ENCODE measurements at places on chromosomes 1 and 21. TPM values are rescaled to one million over a fixed set of nuclear protein-coding genes. Genes with fewer than 3 reads are reported as not detected.

- peak overlapping the region; percentile 74 for H3K4me3 ChIP-seq
- H3K4me1 ChIP-seq = no peaks in the 10 kb centered on the region
These were observed 406 bp downstream of the NME7 start for GRCh38 chr1:169367096-169367685.

DNA sequence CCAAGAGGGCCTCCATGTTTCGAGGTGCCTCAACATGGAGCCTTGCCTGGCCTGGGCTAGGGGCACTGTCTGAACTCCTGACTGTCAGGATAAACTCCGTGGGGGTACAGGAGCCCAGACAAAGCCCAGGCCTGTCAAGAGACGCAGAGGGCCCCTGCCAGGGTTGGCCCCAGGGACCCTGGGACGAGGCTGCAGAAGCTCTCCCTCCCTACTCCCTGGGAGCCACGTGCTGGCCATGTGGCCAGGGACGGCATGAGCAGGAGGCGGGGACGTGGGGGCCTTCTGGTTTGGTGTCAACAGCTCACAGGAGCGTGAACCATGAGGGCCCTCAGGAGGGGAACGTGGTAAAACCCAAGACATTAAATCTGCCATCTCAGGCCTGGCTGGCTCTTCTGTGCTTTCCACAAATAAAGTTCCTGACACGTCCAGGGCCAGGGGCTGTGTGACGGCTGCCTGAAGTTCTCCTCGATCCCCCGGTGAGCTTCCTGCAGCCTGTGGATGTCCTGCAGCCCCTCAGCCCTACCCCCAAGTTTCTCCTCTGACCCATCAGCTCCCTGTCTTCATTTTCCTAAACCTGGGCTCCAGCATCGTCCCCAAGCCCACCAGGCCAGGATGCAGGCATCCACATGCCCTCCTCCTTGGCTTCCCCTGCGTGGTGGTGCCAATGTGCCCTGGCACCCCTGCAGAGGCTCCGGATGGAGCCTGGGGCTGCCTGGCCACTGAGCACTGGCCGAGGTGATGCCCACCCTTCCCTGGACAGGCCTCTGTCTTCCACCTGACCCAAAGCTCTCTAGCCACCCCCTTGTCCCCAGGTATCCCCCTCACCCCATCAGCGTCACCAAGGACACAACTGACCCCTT, 12.8 kb upstream of the LRRC3 start:
- no peak for DNase-seq
- H3K27me3 ChIP-seq = no peaks in the 10 kb centered on the region
- H3K36me3 ChIP-seq = no peaks in the 10 kb centered on the region
- H3K4me3 ChIP-seq = no peak overlapping the region
- H3K4me1 ChIP-seq = no peaks in the 10 kb centered on the region

GRCh38 chr1:225941187-225941941, at the start of gene LEFTY2:
LEFTY2 (minus strand) TSS chr1:225941220; CDS start chr1:225941140, 80 bp downstream.
- no peak for DNase-seq
- H3K27me3 ChIP-seq = no peaks in the 10 kb centered on the region
- peaks cover 15% of the 10 kb centered on the region for H3K4me1 ChIP-seq
- H3K27ac ChIP-seq = peak within 1 kb of the TSS; percentile 46
- H3K36me3 ChIP-seq = no peaks in the 10 kb centered on the region
- no peak within 1 kb of the TSS for H3K4me3 ChIP-seq

C8A gene
- not detected for total RNA-seq

FHAD1 gene
- total RNA-seq = not detected

GRCh38 chr1:20589331-20590278, 708 bp downstream of the CDA start:
- peak; percentile 82 for DNase-seq
- peak overlapping the region; percentile 31 for H3K4me3 ChIP-seq
- H3K36me3 ChIP-seq = no peaks in the 10 kb centered on the region
